Uterus (tissue), 4 donors: ENCODE measurements at places on chromosomes 7 and 10. TPM values are rescaled to one million over a fixed set of nuclear protein-coding genes. Genes with fewer than 3 reads are reported as not detected.

PRLHR gene
- total RNA-seq, result 2.3 TPM

KCND2 gene
- 4.4 TPM for total RNA-seq

DNA sequence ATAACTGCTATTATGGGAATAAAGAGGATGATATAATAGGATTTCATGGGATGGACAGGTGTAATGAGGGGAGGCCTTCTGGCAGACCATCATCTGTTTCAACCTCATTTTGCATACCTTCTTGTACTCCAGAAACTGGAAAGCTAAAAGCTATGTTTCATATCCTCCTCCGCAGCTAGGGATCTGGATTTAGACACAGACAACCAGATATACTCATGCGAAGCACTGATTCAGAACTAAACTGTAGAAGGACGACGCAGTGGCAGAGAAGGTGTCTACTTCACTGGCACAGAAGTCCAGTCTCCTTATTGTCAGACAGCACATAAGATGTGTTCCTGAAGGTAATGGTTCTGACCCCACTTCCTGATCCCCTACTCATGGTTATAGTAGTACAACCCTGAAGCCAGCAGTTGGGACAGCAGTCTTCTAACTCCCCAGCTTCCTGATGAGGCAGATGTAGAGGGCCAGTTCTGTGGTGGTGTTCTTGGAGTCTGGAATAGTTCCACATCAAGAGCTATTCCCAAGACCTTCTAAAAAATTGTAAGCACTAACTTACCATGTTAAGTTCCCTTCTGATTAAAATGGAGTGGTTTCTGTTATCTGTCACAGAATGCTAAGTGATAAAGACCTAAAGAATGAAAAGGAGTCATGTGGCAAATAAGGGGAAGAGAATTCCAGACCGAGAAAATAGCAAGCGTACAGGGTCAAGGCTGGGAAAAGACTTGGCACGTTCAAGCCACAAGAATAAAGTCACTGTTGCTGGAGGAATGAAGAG is 550.3 kb downstream of the GRM8 start:
- DNase-seq, result no peak

GIMAP1 gene
- 4.0 TPM for total RNA-seq

DNA sequence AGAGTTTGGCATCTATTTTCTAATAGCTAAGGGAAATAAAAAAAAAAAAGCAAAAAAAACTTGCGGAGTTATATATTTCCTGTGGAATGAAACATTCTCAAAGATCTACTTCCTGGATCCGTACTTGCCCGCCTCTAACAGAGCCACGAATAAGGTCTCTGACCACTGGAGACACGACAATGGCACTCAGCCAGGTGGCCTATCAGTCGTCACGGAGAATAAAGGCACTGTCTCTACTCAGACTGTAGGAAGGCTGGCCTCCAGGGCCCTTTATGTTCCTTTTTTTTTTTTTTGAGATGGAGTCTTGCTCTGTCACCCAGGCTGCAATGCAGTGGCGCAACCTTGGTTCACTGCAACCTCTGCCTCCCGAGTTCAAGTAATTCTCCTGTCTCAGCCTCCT is 58.7 kb downstream of the RGS10 start:
- no peak for DNase-seq

- DNase-seq, result no peak
Measured at GRCh38 chr10:22268503-22268902, 47.7 kb upstream of the COMMD3 start.

CLCN1 gene
- 0.30 TPM for total RNA-seq

CHST3 gene
- total RNA-seq, result 12.3 TPM

GRCh38 chr7:102147008-102147407 is 139.7 kb upstream of the SH2B2 start:
- DNase-seq, result peak; percentile 44

- DNase-seq, result no peak
Measured at GRCh38 chr10:93061594-93062513, 1.3 kb downstream of the CYP26C1 start.

- peak; percentile 15 for DNase-seq
Measured at GRCh38 chr10:132549371-132549770, 11.8 kb downstream of the INPP5A start.

DNA sequence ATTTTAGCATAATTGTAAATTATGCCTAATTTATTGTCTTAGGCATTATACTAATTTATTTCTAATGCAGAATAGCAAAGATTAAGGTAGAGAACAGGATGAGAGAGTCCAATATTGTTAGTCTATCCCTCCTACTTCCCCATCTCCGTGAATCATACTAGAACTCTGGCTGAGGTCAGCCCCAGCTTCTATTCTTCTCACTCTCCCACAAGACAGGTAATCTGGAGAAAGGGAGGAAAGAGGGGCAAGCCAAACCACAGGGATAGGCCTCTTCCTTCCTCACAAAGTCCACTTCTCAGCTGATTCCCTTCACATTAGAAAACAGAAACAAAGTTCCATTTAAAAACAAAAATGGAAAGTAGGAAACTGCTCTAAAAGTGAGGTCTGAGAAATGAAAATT is 117.5 kb upstream of the LAMB4 start:
- DNase-seq, result no peak

CYP2C8 gene
- total RNA-seq, result 0.26 TPM

DNA sequence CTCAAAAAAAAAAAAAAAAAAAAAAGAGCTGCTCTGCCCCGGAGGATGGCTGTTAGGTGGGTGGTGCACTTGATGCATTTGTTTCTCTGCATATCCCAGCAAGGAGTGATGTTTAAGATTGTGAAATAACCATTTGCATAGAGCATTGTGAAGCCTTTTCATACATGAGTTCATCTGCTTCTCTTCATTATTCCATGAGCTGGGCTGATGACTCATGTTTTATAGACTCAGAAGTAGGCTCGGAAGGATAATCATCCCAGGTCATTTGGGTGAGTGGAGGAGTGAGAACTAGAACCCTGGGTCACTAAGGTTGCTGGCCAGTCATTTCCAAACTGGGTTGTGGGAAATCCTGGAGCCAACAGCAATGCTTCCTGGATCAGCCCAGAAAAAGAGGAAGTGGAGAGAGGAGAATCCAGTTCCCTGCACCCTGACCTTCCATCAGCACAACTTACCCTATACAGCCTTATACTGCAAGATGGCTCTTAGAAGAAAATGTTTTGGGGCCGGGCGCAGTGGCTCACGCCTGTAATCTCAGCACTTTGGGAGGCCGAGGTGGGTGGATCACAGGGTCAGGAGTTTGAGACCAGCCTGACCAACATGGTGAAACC is 45.3 kb downstream of the TACC2 start:
- DNase-seq, result no peak

- no peak for DNase-seq
Measured at GRCh38 chr7:123714296-123715080, 34.3 kb downstream of the WASL start.

DNA sequence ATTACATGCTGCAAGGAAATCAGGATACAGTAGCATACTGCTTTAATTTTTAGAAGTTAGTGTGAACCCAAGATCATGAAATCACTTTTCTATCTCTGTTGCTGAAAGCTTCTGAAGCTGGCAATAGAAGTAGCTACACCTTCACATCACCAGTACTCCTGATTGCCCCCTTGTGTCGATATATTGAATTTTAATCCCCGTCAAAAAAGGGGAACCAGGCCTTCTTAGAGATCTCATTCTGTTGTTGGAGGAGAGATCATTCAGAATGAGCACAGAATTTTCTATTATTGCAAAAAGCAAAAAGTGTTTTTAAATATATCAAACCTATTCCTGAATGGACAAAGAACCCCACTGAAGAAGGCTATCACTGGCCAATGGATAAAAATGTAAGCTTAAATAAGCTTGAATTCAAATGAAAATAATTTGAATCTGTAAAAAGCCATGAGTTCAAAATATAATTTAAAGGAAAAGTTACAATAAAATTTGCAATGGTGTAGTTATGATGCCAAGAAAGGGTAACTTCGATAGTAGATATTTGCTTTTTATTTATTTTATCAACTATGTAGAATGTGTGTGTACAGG is 39.7 kb upstream of the TEX47 start:
- no peak for DNase-seq

- no peak for DNase-seq
Measured at GRCh38 chr7:16774294-16774693, 20.7 kb downstream of the TSPAN13 start.

DNA sequence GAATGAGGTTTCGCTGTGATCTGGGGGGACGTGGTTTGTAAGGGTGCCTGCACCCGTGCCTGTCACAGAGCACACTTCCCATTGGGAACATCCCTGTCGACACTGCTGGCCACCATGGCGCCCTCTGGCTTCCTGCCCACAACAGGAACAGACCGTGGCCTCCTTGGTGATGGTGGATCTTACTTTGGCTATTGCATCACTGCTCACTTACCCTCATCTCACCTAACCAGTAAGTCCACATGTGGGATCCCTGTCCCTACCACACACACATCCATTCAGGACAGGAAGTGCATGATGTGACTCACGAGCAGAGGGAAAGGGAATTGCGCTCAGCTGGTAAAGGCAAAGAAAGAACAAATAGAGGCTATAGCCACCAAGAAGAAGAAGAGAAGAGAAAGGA is 26.2 kb upstream of the SEC61G start:
- no peak for DNase-seq

GRID1 gene
- 0.88 TPM for total RNA-seq

ANKRD61 gene
- total RNA-seq, result not detected

HOGA1 gene
- 2.5 TPM for total RNA-seq

ITGB8 gene
- total RNA-seq, result 9.1 TPM

- DNase-seq, result no peak
Measured at GRCh38 chr7:79096361-79096805, 357.1 kb downstream of the MAGI2 start.

DNA sequence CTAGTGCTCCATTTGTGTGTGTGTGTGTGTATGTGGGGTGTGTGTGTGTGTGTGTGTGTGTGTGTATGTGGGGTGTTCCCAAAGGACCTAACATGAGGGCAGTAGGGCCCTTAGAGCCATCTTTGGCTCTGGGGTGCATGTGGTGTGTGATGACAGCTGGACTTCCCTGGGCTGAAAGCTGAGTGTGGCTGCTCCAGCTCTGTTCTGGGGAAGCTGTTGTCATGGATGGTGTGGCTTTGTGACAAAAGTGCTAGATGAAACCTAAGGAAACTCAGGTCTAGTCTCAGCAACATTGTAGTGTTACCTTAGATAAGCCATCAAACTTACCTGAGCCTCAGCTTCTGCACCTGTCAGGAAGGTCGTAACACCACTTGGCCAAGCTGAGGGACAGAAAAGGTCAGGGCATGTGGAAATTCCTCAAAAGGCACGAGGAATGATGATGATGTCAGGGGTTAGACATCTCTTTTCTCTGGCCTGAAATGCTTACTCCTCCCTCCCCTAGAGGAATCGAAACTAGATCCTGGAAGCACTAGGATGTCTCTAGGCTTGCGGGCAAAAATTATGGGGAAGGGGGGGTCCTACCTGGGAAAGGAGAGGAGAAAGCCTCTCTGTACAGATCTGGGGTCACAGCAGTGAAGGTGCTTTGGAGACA is 115.4 kb downstream of the RPS24 start:
- DNase-seq, result no peak

DNA sequence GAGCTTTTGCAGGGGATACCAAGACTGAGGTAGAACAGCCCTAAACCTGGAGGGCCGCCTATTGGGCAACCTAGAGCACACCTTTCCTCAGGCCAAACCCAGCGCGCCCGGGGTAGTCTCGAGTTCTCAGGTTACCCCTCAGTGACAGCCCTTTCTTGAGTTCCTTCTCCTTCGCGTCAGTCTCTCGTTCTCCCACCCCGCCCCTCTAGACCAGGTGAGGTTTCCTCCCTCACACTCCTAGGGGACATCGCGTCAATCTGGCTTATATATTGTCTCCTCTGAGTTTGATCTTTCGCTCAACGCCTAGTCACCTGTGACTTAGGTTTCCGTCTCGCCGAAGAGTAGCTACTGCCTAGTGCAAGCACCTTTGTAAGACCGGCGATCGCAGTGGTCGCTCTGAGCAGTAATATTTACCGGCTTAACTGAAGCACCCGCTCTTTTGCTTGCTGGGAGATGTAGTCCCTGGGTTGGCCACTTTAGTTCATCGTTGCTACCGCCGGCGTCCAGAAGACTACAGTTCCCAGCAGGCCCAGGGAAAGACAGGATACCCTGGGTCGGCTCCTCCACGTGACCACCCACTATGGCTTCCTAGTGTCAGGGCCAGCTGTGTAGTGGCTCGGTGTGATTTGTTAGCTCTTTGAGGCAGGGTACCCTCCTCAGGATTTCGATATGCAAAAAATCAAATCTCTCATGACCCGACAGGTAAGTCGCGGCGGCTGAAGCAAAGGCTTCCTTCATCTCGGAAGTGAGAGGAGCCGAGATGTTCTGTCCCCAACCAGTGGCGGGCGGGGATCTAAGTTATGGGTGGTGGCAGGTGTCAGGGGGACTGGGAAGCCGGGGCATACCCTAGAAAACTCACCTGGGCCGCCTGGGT is at the start of gene VPS50:
Gene VPS50 (plus strand): TSS at position 568 of the 874 bp plus-strand sequence. CDS start 102 bp downstream, at position 670.
- DNase-seq, result peak; percentile 95

PLAU gene
- 5.9 TPM for total RNA-seq

OPALIN gene
- total RNA-seq, result not detected

DYDC2 gene
- 0.73 TPM for total RNA-seq

CDH23 gene
- total RNA-seq, result 56.2 TPM

TBX20 gene
- total RNA-seq, result not detected

- no peak for DNase-seq
Measured at GRCh38 chr7:36863901-36864701, 139.8 kb upstream of the AOAH start.

DNA sequence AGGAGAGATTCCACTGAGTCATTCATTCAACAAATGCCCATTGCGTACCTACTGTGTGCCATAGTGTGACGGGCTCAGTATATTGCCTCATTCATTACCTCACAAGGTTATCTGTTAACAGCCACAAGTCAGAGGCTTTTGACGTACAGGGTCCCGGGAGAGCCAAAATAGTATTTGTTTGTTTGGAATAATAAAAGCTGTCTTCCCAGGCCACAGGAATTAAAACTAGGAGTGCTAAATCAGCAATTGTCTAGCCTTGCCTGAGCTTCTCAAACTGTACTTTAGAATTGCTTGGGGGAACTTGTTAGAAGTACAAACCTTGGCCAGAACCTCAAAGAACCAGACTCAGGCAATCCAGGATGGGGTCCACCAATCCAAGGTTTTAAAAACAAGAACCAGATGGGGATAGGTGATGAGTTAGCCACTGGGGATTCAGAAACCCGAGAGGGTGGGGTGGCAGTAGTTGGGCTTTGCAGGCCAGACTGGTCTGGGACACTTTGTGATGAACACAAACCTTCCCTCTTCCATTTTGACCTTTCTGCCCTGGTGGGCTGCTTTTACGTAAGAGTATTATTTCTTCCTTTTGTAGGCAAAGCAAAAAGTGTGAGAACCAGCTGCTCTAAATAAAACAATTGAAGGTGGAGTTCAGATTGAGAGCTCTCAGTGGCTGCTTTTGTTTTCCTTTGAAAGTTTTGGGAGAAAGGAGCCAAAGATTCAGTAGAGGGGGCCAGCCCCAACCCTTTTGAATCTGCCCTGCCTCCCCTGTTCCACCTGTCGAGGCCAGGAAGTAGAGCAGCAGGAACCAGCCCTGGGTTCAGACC is 113.0 kb upstream of the ANLN start:
- no peak for DNase-seq

CDHR1 gene
- under 0.01 TPM for total RNA-seq

GRCh38 chr10:119917777-119918176 is 25.2 kb downstream of the SEC23IP start:
- DNase-seq, result no peak

DNA sequence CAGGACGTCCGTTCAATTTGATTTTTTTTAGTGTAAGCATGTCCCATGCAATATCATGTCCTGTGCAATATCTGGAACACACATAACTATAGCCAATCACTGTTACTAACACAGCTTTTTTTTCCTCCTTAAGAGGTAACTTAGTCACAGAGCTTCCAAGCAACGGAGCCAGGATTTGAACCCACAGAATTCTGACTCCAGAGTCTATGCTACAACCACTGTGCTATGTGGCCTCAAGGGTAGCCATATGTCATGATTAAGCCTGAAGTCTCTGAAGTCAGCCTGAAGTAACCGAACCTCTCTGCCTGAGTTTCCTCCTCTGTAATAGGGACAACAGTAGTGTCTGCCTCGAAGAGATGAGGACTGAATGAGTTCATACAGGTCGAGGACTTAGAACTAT is 42.2 kb upstream of the TCF7L2 start:
- DNase-seq, result no peak
